ENCODE measurements at places on chromosomes 13 and 19.

GRCh38 chr13:97124915-97125809, 97.0 kb upstream of the MBNL2 start:
- DNase-seq = no peak

- no peak for DNase-seq
Measured at GRCh38 chr13:41780715-41781706, 179.9 kb downstream of the VWA8 start.

DNA sequence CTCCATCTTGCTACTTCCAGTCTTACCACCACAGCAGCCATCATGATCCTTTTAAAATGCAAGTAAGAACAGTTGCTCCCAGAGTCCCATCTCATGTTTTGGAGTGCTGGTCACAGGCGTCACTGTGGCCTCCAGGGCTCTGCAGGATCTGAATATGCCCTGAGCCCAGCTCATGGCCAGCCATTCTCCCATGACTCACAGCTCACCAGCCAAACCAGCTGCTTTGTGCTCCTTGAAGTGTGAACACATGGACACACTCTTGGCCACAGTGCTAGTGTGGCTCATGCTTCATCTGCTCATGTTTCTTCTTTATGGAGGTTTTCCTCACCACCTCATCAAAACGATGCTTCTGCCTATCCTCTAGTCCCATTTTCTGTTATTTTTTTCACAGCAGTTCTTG, 466.5 kb downstream of the UQCRFS1 start:
- no peak for DNase-seq

- no peak for DNase-seq
Measured at GRCh38 chr13:75704927-75705288, 68.8 kb downstream of the LMO7 start.
